ENCODE measurements at places on chromosomes 16 and 17.

- DNase-seq = no peak
These were observed 361.9 kb downstream of the C16orf95 start for GRCh38 chr16:86955136-86955855.

DNA sequence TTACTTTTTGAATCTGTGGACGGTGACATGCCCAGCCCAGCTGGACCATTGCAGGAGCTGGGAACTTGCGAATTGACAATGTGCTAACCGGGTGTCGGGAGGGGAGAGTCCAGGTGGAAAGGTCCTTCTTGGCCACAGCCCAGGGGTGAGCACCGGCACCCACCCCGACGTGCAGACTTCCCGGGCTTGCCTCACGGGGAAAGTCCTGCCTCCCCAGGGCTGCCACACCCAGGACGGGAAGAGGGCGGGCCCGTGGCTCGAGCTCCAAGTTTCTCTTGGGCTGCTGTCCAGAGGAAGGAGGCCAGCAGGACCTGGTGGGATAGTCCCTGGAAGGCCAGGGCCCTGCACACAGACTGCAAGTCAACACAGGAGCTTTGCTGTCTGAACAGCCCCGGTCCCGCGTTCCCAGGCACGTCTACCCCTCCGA lies 17.7 kb downstream of the CARD14 start:
- no peak for DNase-seq

- no peak for DNase-seq
These were observed 17.7 kb downstream of the KIF19 start for GRCh38 chr17:74343526-74344284.

DNA sequence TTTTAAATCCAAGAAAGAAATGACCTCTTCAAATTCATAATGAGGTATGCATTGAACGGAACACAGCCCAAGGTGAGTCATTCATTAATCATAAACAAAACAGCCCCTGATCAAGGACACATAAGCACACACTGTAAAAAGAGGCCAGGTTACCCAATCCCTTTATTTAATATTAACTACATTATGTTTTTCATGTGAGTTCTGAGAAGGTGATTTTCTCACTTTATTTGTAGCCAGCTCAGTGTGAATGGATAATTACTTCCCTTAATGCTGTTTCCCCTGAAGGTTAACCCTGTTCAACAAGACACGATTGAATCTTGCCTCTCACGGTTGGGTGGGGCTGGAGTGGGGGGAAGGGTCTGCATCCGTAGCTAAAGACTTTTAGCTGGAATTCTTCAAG lies 257.3 kb upstream of the SALL1 start:
- no peak for DNase-seq

- DNase-seq = no peak
These were observed 47.5 kb upstream of the GSG1L start for GRCh38 chr16:28110977-28111376.
